NCI-H1417 treated with DMSO at 0.1 percent for 48 hours (cell line): ENCODE measurements at places on chromosomes 1 and 21.

- DNase-seq, result no peak
These were observed 286.2 kb upstream of the DUSP10 start for GRCh38 chr1:222028116-222028515.

DNA sequence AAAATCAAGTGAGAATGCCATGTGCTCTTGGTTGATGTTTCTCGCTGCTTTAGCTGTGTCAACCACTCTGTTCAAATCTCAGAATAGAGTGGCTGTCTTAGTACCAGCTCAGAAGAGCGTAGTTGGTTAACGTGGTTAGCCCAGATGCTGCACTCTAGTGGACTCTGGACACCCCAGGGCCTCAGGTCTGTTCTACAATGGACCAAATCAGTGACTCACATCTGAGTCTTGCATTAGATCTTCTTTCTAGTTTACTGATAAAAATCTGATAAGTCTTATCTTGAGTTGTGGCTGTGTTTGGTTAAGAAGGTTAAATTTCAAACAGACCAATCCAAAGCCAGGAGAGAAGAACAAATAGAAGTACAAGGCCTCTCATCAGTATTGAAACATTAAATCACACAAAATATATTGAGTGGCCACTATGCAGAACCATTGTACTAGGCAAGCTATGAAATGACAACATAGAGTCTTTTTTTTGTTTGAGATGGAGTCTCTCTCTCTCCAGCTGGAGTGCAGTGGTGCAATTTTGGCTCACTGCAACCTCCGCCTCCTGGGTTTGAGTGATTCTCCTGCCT lies 104.1 kb downstream of the NR5A2 start:
- no peak for DNase-seq

GRCh38 chr1:151246786-151247185 lies 7.7 kb upstream of the PSMD4 start:
- no peak for DNase-seq

- DNase-seq, result no peak
These were observed 156.9 kb upstream of the DPYD start for GRCh38 chr1:98077691-98078090.

GRCh38 chr1:46653405-46653958 lies 14.7 kb downstream of the ATPAF1 start:
- no peak for DNase-seq

DNA sequence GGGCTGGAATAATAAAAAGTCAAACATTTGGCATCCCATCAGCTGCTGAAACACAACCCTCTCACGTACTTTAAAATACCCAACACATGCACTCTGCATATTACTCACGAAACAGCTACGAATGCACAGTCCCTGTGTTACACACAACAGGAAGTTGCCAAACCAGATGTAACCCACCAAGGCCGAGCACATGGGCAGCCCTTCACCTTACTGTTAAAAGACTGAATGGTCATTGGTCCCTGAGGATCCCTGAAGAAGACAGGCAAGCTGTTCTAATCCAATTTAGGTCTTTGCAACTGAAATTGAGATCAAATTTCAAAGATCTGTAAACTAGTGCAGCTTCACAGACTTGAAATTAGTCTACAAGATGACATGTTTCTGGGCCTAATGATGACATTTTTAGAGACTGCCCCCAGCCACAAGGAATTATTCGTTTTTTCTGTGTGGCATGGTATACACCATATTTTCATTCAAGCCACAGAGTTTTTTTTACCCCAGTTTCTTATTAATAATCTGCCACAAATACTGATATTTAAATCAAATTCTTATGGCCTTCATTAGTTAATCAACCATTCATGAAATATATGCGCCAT lies 25.6 kb upstream of the IER5 start:
- DNase-seq, result no peak

GRCh38 chr1:60895701-60896100 lies 186.7 kb upstream of the NFIA start:
- no peak for DNase-seq
